ENCODE measurements at places on chromosomes 4 and X. TPM values are rescaled to one million over a fixed set of nuclear protein-coding genes. Genes with fewer than 3 reads are reported as not detected.

DNA sequence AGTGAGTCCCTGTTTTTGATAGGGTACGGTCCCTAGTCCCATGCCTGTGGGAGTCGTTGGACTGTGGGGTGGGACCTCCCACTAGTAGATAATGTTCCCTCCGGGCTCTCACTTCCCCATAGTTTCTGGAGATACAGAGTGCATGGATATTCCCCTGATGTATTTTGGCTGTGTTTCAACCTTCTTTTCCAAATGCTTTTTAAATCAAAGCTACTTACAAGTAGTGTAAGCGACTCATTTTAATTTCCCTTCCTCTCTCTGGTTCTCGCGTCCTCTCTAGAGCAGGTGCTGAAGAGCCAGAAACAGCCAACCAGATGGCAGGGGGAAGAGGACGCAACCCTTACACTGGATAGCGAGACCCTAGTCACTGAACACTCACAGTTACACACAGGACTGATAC lies 79.2 kb downstream of the ZNF827 start:
- no peak overlapping the region for H3K4me3 ChIP-seq
- no peaks in the 10 kb centered on the region for H3K4me1 ChIP-seq
- no peak overlapping the region for H3K27ac ChIP-seq
- peaks cover 8% of the 10 kb centered on the region for H3K36me3 ChIP-seq

DNA sequence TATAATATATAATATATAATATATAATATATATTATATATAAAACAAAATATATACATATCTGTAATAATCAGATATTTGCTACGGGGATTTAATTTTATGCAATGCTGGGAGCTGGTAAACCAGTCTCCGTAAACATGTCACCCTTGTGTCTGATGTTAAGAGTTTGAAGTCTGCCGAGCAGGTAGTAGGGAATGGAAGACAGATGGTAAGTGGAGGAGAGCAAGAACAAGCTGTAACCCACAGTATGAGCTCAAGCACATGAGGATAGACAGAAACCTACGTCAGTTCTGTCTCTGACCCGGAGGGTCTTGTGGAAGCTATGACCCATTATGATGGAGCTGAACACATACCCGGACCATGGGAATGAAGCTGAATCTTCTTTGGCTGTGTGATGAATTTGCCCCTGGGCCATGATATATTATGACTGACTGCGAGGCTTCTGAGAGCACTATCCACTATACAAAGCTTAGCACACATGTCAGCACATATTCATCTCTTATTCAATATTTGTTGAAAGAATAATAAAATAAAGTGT lies 46.2 kb downstream of the TIGD2 start:
- H3K4me3 ChIP-seq, result no peak overlapping the region
- no peak overlapping the region for H3K27ac ChIP-seq
- H3K36me3 ChIP-seq, result no peaks in the 10 kb centered on the region
- H3K27me3 ChIP-seq, result no peaks in the 10 kb centered on the region
- H3K4me1 ChIP-seq, result no peaks in the 10 kb centered on the region
- no peak for DNase-seq

- no peaks in the 10 kb centered on the region for H3K4me1 ChIP-seq
- no peaks in the 10 kb centered on the region for H3K27me3 ChIP-seq
- no peaks in the 10 kb centered on the region for H3K36me3 ChIP-seq
- H3K27ac ChIP-seq, result no peak overlapping the region
- no peak for DNase-seq
- H3K4me3 ChIP-seq, result no peak overlapping the region
Observed at GRCh38 chrX:39018541-39018940, 217.3 kb downstream of the MID1IP1 start.

DNA sequence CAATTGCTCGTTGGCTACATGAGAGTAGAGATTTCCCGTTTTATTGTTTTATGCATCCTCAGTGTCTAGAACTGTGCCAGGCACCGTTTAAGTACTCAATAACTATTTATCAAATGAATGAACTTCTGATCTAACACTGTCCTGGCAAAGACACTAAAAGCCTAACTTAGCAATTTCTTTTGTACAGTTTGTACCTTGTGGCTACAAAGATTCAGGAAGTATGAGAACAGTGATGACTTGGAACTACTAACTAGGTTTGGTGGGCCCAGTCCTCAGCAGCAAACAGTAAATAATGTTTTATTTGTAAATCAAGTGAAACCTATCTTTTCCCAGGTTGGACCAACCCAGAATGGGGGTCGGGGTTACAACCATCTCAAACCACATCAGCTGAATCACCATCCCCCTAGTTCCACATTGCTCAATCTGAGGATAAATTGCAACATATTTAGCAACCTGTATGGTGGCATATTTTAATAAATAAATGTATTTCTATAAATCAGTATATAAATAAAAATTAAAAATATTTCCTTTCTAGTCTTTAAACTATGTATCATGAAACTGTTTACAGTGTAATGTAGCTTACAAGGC lies 12.3 kb upstream of the SCRG1 start:
- no peaks in the 10 kb centered on the region for H3K36me3 ChIP-seq
- no peaks in the 10 kb centered on the region for H3K4me1 ChIP-seq
- H3K4me3 ChIP-seq, result no peak overlapping the region
- no peak overlapping the region for H3K27ac ChIP-seq

The KANTR gene
- total RNA-seq, result 5.9 TPM

- H3K36me3 ChIP-seq, result no peaks in the 10 kb centered on the region
- no peak for DNase-seq
- no peaks in the 10 kb centered on the region for H3K4me1 ChIP-seq
- no peak overlapping the region for H3K4me3 ChIP-seq
Observed at GRCh38 chr4:126582737-126583136, 1050.0 kb upstream of the INTU start.

Data from astrocyte (in vitro differentiated cells and primary cell).